ENCODE measurements at places on chromosomes 1 and 21.

GRCh38 chr1:60952612-60953111 is 129.7 kb upstream of the NFIA start:
- DNase-seq = no peak

- DNase-seq = no peak
Observed at GRCh38 chr1:84771895-84772294, 81.6 kb upstream of the SSX2IP start.

DNA sequence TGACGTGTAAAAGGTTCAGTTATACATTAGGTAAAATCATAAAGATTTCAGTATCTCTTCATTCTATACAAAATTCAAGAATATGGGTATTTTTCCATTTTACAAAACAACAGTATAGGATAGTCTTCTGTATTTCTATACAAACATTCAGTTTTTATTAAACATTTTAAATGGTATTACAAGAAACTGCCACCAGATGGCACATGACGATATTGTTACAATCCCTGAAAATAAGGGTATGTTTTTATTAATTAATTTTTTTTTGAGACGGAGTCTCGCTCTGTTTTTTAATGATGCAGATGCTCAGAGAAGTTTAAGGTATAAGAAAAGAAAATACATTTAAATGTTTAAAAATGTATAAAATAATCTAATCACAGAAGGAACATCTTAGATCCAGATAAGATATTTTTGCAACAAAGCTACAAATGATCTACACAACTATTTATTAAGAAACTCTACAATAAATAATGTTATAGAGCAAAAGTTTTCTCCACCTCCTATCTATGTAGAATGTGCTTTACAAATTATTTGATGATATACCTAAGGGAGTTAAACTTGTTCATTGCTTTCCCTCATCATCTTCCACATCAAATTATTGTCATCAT is 23.5 kb upstream of the RSBN1 start:
- DNase-seq = no peak

DNA sequence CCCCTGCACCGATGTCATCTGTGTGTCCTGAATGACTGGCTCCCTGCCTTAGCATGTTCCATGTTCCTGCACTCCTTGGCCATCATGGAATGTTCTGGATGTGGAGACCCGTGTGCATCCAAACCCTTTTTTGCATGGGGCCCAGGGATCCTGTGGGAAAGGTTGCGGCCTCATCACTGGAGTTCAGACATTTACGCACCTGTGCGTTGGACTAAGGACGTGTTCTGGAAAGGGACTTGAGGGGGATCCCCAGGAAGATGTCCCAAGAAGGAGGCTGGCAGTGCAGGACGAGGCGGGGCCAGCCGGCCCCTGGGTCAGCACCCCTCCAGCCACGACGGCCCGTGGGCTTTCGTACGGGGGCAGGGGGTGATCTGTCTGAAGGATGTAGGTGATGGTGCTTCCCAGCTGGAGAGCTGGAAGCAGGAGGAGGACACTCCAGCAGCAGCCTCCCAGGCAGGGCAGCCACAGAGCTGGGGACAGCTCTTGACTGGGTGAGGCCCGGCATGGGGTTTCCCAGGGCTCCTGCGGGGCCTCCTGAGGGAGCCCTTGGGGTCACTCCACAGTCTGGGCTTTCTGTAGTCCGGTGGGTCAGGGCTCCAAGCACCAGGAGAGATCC is 67.2 kb downstream of the SCCPDH start:
- no peak for DNase-seq

DNA sequence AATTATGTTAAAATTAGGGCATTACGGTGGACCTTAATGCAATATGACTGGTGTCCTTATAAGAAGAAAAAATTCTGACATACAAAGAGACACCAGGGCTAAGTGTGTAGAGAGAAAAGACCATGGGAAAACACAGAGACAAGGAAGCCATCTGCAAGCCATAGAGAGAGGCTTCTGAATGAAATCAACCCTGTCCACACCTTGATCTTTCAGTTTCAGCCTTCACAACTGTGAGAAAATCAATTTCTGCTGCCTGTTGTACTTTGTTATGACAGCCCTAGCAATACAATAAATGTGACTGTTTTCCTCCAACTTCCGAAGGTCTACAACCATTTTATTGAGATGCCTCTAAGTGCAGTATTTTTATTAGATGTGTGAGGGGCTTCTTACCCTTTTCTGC is 1407.2 kb downstream of the MRPL39 start:
- no peak for DNase-seq

GRCh38 chr21:41407541-41408460 is 18.2 kb upstream of the MX1 start:
- DNase-seq = no peak

GRCh38 chr1:9186082-9186859 is 48.3 kb upstream of the H6PD start:
- DNase-seq = no peak

DNA sequence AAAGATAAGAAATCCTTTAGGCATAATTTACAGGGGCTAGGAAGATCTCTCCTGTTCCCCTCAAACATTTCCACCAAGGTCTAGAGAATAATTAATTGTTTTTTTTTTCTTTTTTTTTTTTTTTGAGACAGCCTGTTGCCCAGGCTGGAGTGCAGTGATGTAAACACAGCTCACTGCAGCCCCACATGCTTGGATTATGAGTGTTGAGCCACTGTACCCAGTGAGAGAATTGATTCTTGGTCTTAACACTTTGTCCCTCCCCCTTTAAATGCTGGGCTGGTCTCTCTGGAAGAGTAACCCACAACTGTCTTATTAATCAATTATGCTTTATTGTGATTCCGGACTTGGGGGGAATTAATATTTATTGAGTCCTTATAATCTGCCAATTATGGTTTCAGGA is 33.4 kb downstream of the ATF3 start:
- DNase-seq = no peak

- no peak for DNase-seq
Observed at GRCh38 chr1:207935166-207935583, 24.2 kb upstream of the CD34 start.

DNA sequence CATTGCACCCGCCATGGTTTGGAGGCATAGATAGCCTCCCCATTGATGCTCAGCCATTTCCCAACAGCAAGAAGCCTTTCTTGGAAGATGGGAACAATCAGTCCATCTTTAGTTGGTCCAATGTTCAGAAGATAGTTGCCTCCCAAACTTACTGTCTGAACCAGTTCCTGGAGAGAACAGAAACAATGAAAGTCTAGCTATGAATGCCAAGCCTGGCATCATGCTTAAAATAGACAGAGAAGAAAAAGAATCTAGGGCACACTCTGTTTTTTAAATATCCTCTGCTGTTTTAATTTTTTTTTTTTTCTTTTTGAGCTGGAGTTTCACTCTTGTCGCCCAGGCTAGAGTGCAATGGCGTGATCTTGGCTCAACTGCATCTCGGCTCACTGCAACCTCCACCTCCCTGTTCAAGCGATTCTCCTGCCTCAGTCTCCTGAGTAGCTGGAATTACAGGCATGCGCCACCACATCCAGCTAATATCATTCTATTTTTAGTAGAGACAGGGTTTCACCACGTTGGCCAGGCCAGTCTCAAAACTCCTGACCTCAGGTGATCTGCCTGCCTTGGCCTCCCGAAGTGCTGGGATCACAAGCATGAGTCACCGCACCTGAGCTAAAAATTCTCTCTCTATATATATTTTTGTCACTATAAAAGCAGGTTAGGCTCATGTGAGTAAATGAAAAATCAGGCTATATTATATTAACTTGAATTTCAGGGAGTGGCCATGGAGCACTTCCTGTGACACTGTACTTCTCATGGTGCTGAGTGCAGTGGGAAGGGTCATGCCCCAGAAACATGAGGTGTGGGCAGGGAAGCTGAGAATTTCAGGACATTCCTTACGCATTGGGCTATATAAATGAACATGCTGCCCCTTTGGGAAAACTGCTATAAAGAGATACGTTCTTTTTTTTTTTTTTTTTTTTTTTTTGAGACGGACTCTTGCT is 19.1 kb downstream of the FUCA1 start:
- no peak for DNase-seq

DNA sequence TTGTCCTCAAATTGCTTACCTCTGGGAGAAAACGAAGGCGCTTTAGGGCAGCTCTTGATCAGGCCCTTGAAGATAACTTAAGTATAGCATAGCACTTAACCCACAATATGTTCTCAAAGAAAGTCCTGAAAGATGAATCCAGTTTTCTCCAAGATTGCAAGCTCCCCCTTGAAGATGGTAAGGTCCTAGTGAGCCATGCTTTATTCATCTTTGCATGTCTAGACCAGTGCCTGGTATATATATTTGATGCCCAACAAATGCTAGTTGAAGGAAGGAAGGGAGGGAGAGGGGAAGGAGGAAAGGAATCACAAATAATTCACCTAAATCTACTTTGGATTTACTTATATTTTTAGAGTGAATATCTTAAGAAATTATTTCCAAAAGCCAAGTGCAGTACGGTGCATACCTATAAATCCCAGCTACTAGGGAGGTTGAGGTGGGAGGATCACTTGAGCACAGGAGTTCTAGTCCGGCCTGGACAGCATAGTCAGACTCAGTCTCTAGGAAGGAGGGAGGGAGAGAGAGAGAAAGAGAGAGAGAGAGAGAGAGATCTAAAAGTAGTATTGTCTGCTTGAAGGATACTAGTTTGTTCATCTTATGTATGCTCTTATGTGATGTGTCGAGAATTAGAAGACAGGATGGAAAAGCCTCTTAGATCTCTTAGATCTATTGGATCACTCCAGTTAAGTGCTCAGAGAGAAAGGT is 25.0 kb downstream of the PBX1 start:
- no peak for DNase-seq

DNA sequence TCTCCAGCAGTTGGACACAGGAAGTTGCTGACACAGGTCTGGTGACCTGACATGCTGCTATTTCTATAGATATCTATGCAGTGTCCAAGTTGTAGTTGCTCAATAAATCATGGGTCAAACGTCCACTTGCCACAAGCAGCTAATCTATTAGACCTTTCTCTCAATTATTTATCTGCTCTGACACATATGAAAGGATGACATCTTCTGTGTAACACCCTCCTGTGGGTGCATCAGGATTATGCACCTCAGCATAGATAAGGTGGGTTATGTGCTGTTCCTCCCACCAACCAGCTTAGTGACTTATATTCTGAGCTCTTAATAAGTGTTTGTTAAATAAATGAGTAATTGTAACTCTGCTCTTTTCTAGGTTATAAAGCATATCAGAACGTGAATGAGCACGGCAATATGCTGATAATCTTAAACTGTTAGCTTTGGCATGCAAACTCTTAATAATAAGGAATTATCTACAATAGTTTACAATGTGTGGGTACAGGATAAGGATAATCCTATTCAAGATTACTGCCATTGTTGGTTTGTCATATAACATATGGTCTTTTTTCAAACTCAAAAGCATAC is 90.7 kb upstream of the GCLM start:
- no peak for DNase-seq

- no peak for DNase-seq
Observed at GRCh38 chr1:167504467-167504827, 13.9 kb downstream of the CD247 start.

DNA sequence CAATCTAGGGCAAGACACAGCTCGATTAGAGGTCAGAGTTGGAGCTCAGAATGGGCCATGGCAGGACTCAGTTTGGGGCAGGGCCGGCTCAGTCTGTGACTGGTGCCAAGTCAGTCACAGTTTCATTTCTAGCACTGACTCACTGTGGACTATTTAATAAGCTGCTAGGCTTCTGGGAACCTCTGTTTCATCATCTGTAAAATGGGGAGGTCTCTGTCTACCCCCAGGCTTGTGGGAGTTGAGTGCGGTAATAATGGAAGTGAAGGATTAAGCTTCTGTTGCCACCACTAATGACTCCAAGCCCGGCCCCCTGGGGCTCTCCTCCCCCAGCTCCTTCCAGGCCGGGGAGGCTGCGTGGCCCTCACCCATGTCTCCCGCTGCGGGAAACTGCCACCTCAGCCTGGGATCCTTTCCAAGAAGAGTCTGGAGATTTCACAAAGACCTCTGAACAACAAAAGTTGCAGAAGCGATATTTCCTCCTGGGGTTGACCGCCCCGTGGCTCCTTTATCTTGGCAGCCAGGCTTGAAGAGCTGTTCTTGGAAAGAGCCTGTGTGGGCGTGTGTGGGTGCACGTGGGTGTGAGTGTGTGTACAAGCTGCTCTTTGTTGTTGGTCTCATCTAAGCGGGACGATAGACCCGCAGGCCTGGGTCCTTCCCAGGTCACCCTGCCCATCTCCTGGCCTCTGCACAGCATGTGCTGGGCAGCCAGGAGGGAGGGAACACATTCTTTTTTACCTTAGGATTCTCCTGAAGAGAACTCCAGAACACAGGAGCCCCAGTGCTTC is 29.1 kb downstream of the KNCN start:
- no peak for DNase-seq

- DNase-seq = no peak
Observed at GRCh38 chr1:94562519-94563260, 21.1 kb upstream of the F3 start.

DNA sequence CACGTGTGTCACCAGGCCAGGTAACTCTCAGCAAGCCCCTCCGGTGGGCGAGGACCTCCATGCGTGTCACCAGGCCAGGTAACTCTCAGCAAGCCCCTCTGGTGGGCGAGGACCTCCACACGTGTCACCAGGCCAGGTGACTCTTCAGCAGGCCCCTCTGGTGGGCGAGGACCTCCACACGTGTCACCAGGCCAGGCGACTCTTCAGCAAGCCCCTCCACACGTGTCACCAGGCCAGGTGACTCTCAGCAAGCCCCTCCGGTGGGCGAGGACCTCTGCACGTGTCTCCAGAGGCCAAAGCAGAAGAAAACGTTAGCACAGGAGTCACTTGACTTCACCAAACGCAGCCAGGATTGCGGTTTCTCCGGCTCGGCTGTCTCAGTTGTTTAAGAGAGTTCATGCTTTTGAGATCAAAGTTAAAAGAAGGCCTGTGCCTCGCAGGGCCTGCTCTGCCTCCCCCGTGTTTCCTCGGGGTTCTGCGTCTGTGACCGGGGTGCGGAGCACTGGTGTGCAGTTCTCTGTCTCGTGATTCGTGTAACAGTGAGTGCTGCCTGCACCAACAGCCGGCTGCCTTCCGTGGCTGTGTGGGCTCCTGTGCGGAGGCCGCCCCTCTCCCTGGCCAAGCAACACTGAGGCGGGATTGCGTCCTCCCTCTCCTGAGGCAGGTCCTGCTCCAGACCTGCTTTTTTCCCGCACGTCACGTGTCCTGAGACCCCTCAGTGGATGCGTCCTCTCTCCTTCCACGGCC is 56.6 kb downstream of the PRKCZ start:
- DNase-seq = no peak

DNA sequence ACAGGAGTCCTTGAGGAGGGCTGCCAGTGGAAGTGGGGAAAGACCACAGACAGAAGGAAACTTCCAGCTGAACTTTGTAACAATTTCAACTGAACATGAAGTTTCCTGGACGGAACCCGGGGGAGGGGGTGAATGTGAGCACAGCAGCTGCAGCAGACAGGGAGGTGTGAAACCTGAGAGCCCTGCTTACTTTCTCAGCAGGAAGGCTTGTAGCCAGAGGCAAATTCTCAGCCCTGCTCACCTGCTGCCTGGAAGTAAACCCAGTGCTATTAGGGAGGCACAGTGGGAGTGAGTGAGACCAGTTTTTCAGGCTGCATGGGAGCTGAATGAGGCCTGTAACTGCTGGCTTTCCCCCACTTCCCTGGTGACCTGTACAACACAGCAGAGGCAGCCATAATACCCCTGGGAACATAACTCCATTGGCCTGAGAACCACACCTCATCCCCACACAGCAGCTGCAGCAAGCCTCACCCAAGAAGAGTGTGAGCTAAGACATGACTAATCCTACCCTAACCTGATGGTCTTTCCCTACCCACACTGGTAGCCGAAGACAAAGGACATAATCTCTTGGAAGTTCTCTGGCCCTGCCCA is 9.6 kb upstream of the SPRR2F start:
- no peak for DNase-seq

All from CD4-positive, alpha-beta T cell treated with Interferon alpha-2 for 1 hour (primary cell).